ENCODE measurements at places on chromosomes 12 and 14.

DNA sequence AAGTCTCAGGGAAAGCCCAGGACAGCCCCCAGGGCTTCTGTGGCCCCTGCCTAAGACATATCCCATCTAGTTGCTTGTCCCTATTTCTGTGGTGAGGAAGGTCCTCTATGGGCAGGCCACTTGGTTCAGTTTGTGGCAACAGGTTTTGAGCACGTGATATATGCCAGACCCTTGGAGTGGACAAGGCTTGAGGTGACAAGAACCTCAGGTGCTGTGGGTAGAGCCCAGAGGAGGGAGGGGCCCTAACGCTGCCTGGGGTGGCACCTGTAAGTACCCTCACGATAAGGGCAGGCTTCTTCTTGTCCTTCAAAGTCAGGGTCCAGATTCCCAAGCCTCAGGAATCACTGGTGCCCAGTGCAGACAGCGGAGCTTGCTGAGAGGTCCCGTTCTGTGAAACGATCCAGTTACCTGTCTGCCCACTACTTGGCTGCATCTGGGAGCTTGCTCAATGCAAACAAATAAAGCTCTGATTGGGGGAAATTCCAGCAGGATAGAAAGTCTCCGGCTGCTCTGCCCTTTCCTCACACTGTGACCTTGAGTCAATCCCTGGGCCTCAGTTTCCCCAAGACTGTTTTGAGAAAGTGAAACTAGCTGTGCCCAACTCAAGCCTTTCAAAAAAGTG, 47.7 kb upstream of the FAM181A start:
- no peak for DNase-seq

GRCh38 chr12:66156654-66157053, 13.1 kb downstream of the TMBIM4 start:
- no peak for DNase-seq

DNA sequence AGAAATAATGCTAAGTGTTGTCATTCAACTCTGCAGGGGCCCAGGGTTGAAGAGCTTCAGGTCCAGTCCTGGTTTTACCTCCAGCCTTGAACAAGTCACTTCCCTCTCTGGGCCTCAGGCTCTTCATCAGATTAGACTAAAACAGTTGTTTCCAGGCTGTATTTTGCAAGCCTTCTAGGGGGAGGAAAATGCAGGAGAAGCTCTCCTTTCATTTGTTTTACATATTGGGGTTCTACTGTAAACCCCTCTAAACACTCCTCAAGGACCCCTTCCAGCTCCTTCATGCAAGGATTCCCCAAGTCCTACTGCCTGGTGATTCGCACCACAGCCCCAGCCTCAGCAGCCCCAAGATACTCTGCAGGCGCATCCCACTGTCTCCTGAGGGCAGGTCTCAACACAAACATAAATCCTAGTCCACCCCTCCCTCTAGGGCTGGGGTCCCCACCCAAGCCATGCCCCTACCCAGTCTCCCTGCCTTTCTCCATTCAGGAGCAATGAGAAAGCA, 2.7 kb downstream of the SDR9C7 start:
- DNase-seq = peak; percentile 28

GRCh38 chr12:122850048-122850445, 14.8 kb downstream of the HIP1R start:
- no peak for DNase-seq

DNA sequence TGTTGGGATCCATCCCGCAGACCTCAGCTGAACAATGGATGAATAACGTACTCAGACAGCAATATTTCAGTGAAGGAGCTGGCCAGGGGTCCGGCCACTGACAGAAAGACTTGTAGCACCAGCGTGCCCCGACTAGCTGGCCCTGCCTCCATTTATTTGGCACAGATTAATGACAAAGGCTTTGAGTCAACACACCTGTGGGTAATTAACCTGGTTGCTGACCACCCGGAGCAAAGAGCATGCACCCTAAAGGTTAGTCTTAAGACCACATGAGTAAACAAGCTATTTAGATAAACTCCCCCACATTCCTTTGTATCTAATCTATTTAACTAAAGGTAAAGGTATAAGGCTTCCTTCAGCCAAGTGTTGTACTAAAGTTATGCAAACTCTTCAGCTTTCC, 868.6 kb downstream of the LRFN5 start:
- no peak for DNase-seq

DNA sequence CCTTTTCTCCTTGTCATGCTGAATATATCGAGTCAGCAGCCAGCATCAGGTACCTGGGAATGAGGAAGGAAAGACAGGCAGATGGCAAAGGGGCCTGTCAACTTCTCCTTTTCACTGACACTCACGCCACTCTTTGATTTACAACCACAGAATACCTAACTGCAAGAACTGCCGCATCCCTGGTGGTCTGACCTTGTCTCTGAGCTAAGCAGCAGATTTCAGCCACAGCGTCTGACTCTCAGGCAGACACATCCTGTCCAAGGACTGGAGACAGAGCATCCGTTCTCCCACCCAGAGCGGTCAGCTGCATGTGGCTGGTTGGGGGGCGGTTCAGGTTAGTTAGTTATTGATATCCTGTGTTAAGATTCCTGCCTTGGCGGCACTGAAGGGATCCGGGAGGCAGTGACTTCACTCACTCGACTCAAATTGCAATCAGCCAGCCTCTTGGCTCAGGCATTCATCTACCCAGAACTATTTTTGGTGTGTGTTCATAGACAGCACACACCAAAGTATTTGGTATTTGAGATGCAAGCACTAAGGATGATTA, 11.2 kb upstream of the MAP1LC3B2 start:
- DNase-seq = no peak
